ENCODE measurements at places on chromosomes 1 and 21.

DNA sequence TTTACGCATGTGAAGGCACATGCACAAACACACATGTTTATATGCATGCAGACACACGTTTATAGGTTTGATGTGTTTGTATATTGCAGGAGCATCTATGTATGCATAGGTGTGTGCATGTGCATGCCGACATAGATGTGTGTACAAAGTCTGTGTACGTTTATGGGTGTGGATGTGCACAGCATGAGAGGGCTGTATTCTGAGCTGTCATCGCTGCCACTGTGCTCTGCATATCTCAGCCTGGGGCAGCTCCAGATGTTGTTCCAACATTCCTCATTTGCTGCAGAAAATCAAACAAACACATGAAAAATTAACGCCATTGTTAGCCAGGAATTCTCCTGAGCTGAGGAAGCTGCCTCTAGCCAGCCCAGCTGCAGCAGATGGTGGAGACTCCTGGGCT is 132.3 kb upstream of the CSF3R start:
- no peak for DNase-seq

- DNase-seq: no peak
These were observed 134.0 kb downstream of the FAM78B start for GRCh38 chr1:166032572-166033371.

- DNase-seq: no peak
These were observed 33.1 kb upstream of the LBR start for GRCh38 chr1:225460737-225461532.

- DNase-seq: no peak
These were observed 25.3 kb upstream of the EXOSC10 start for GRCh38 chr1:11124965-11125364.

DNA sequence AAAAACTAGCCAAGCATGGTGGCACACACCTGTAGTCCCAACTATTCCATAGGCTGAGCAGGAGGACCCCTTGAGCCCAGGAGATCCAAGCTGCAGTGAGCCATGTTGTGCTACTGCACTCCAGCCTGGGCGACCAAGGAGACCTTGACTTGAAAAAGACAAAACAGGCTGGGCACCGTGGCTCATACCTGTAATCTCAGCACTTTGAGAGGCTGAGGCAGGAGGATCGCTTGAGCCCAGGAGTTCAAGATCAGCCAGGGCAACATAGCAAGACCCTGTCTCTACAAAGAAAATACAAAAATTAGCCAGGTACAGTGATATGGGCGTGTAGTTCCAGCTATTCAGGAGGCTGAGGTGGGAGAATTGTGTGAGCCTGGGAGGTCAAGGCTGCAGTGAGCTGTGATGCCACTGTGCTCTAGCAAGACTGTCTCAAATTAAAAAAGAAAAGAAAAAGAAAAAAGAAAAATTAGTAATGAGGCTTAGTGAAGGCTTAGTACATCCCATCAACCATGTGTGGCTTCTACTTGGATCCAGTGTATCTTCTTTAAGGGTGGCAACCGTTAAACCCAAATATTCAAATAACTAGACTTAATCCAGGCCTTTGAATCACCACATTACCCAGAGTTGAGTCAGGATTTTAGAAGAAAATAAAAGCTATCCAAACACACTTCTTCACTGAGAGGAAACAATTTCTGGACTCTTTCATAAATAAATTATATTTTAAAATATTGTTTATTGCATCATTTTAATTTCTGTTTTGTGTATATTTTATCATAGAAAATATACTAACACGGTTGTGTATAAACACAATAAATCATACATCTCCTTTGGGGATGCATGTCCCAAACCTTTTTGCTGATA is 74.3 kb upstream of the RAB4A start:
- no peak for DNase-seq

DNA sequence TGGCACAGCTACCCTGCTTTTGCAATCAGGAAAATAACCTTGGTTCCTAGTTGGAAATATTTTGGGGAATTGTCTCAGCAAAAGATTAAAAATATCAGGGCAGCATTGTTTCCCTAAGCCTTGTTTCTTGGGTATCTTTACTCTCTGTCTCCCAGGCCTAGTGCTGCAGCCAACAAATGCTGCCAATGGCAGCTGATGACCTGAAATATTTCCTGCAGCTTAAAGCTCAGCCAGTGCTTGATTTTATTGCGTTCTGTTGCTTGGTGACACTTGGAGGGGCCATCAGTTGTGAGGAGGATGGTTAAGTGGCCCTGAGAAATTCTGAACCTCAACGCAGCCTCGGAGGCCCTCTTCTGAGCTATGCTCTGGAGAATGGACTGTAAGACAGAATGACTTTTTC is 59.4 kb upstream of the B3GALT5 start:
- DNase-seq: no peak

DNA sequence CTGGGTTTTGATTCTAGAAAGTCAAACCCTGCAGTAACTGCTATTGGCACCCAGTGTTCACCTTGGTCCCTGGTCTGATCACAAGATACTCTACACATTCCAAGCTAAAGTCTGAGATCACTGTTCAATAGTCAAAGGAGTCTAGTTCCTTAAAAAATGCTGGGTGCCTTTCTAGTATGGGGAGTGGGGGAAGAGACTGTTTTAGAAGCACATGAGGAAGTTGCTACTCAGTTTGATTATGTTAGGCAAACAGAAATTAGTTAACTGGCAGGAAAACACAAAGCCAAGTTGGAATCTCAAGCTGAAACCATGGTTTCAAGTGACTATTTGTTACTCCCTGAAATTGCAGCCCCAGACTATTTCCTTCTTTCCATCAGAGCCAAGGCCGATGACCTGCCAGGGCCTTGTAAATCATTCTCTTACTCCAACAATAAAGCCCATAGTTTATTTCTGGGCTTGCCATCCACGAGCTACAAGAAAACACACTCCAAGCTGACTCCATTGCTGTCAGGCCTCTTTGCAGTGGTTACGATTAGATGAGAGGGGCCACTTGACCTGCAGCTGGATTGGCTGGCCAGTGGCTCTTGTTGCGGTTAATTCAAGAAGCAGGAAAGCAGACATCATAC is 21.1 kb upstream of the VTCN1 start:
- DNase-seq: no peak

GRCh38 chr1:33854091-33854490 is 9.8 kb upstream of the HMGB4 start:
- no peak for DNase-seq

GRCh38 chr1:225996946-225997545 is 2.1 kb downstream of the SDE2 start:
- no peak for DNase-seq

DNA sequence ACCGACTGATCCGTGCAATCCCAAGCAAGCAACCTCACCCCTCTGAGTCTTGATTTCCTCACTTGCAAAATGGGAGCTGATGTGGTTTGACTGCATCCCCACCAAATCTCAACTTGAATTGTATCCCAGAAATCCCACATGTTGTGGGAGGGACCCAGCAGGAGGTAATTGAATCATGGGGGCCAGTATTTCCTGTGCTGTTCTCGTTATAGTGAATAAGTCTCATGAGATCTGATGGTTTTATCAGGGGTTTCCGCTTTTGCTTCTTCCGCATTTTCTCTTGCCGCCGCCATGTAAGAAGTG is 58.4 kb downstream of the FHAD1 start:
- DNase-seq: no peak

GRCh38 chr1:41450747-41451285 is 33.7 kb downstream of the EDN2 start:
- no peak for DNase-seq

DNA sequence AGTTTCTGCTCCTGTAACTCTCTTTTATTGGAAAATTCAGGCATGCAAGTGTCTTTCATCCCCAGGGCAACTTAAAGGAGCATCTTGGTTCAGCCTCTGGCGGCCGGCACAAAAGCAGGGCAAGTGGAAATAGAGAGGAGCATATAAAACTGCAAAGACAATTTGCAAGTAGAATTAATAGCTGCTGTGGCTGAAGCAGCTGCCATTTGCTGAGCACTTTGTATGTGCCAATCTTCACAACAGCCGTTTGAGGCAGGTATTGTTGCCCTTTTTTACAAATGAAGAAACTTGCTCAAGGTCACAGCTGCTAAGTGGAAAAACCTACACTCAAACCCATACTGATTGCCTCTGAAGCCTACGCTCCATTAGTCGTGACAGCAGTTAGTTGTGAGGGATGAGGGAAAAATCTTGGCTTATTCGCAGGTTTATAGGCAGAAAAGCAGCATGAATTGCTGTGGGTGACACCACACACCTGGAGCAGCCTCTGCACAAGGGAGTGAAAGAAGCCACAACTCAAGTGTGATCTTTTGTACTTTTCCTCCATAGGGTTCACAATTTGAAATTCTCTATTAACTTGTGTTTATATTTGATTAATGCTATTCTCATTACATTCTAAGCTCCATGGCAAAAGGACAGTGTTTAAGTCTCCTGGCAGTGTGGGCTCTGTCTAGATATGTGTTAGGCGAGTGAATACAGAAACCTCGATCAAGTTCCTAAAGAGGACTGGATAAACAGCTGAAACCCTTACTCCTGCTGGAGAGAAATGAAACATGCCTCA is 99.0 kb upstream of the BEND5 start:
- no peak for DNase-seq

DNA sequence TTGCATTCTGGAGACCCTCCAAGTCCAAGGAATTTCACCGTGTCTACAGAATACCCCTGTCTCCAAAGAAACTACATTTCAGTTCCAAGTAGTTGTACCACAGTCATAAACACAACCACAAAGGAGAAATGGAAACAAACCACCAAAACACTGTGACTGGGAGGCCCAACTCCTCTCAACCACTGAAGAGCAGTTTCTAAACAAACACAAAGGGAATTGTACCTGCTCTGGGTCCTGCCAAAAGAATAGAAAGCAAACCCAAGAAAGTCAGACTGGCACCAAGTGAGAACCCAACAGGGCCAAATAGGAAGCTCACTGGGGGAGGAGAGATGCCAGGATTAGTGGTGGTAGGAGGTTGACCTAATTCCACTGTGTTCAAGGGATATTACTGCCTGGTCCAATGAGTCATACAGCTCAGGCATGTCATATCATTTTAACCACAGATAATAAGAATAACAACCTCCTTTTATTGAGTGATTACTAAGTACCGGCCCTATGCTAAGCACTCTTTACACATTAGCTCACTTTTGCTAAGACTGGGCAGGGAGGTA is 123.9 kb upstream of the PPP2R5A start:
- no peak for DNase-seq

- no peak for DNase-seq
These were observed 25.7 kb upstream of the LDLRAP1 start for GRCh38 chr1:25517476-25518394.

- no peak for DNase-seq
These were observed 20.2 kb upstream of the KCNAB2 start for GRCh38 chr1:6025269-6026094.

- no peak for DNase-seq
These were observed 627 bp downstream of the ADARB1 start for GRCh38 chr21:45074818-45075595.

All from GM19239 (cell line).